ENCODE measurements at places on chromosomes 1 and 21.

- no peak for DNase-seq
These were observed 8.3 kb downstream of the BCAR3 start for GRCh38 chr1:93673163-93673829.

- peak; percentile 41 for DNase-seq
These were observed 25.6 kb downstream of the PADI3 start for GRCh38 chr1:17274186-17275170.

- no peak for DNase-seq
These were observed 53.4 kb upstream of the RPL11 start for GRCh38 chr1:23638188-23638619.

- DNase-seq, result peak; percentile 66
These were observed 14.4 kb upstream of the NOS1AP start for GRCh38 chr1:162055062-162055461.

GRCh38 chr1:66227966-66228365 lies 306.0 kb upstream of the SGIP1 start:
- DNase-seq, result no peak

DNA sequence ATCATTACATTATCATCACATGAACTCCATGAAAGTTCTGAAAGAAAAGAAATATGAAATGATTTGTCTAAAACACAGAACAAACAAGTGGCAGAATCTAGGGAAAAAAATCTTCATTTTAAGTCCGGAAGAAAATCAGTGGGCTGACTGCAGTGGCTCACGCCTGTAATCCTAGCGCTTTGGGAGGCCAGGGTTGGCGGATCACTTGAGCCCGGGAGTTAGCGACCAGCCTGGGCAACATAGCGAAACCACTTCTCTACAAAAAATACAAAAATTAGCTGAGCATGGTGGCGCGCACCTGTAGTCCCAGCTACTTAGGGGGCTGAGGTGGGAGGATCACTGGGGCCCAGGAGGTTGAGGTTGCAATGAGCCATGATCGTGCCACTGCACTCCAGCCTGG lies 4.8 kb downstream of the FOXJ3 start:
- DNase-seq, result no peak

DNA sequence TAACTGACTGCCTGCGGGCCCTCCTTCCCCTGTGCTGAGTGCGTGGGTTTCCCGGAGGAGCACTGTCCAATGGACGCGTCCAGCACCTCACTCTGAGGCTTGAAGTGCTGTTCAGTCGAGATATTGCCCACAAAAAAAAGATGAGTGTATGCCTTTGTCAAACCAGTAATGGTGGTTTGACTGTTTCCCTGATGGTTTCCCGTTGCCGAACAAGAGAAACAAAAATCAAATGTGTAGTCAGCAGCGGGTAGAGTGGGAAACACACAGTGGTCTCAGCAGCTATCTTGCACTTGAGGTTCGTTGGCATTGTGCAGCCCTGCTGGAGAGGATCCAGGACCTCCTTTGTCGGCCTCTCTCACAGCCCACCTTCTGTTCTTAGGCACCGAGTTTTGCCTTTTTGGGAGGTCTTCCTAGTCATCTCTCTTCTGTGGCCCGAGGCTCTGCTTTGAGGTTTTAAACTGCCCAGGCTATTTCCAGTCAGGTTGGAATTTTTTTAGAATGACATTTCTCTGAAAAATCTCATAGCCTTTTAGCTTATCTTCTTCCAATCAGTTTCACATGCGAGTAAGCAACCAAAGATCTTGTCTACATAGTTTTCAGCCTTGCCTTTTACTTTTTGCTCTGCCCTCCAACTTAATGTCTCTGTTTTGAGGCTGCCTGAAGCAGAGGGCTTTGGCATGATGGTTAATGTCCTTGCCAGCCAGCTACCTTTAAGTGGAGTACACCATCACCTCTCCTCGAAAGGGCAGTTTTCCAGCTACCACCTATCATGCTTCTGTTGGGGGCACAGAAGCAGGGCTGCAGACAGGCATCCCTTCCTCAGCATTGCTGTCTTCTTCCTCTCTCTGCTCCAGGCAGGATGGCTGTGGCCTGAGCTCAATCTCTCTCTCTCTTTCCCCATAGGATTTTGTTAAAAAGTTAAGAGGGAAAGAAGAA lies 132.3 kb downstream of the URB2 start:
- DNase-seq, result no peak

- peak; percentile 9 for DNase-seq
These were observed 84.3 kb upstream of the KLHDC7A start for GRCh38 chr1:18396247-18396980.

Measured in H54 (cell line).